ENCODE measurements at places on chromosomes 1 and 21. TPM values are rescaled to one million over a fixed set of nuclear protein-coding genes. Genes with fewer than 3 reads are reported as not detected.

Gene RAB3B
- total RNA-seq, result not detected

Gene DNAI4
- 4.3 TPM for total RNA-seq

- no peaks in the 10 kb centered on the region for H3K36me3 ChIP-seq
- no peak overlapping the region for H3K4me3 ChIP-seq
- H3K27ac ChIP-seq, result no peak overlapping the region
- no peak for DNase-seq
- no peaks in the 10 kb centered on the region for H3K27me3 ChIP-seq
Observed at GRCh38 chr1:228017356-228018124, 10.7 kb downstream of the WNT3A start.

- peak overlapping the region; percentile 97 for H3K27ac ChIP-seq
- H3K36me3 ChIP-seq, result no peaks in the 10 kb centered on the region
- H3K4me3 ChIP-seq, result peak overlapping the region; percentile 8
- DNase-seq, result peak; percentile 96
- peaks cover 62% of the 10 kb centered on the region for H3K4me1 ChIP-seq
Observed at GRCh38 chr1:91804546-91805023, 81.4 kb downstream of the TGFBR3 start.

DNA sequence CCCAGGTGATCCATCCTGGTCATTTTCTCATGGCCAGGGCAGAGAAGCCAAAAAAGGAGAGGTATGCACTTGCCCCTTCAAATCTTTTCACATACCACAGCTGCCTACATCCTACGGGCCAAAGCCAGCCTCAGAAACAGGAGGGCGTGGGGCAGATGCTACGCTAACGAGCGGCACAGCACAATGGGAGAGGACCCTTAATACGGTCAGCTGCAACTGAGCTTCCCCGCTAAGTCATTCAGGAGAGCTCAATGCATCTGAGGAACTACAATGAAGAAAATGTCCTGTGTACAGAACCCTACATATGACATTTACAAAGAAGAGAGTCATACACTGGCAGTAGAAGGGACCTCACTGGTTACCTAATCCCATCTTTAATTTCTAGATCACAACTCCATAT is 78.2 kb downstream of the PGBD5 start:
- no peaks in the 10 kb centered on the region for H3K4me1 ChIP-seq
- no peaks in the 10 kb centered on the region for H3K27me3 ChIP-seq
- DNase-seq, result no peak
- no peak overlapping the region for H3K4me3 ChIP-seq
- H3K36me3 ChIP-seq, result no peaks in the 10 kb centered on the region

DNA sequence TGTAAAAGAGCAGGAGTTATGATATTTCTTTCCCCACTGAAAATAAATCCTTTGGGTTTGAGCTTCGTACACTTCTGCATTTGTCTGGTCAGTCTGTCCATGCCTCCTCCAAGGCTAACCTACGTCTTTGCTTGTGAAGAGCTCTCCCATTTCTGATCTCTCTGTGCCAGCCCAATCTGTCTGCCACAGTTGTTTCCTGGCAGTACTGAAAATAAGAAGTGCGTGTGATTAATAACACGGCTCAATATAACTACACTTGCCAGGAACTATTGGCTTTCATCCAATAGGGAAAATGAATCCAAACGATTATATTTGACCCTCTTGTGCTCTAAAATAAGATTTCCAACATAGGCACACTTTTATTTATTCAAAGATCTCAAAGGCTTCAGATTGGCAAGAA is 19.2 kb upstream of the COL24A1 start:
- H3K27ac ChIP-seq, result no peak overlapping the region
- no peak for DNase-seq
- no peaks in the 10 kb centered on the region for H3K36me3 ChIP-seq
- H3K27me3 ChIP-seq, result no peaks in the 10 kb centered on the region

DNA sequence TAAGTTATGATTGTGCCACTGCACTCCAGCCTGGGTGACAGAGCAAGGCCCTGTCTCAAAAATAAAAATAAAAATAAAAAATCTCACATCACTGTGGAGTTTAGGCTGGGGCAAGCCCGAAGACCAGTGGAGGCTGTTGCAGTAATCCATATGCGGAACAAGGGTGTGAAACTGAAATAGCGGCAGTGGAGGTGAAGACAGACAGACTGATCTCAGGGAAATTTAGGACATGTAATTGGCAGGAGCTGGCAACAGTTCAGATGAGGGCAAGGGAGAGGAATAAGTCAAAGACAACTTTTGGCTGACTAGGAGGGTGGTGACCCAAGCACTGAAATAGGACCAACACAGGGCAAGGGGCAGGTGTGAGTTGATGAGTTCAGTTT is 8.4 kb downstream of the ARMH1 start:
- H3K4me1 ChIP-seq, result peaks cover under 1% of the 10 kb centered on the region
- no peaks in the 10 kb centered on the region for H3K36me3 ChIP-seq
- no peak overlapping the region for H3K27ac ChIP-seq
- no peaks in the 10 kb centered on the region for H3K27me3 ChIP-seq
- no peak for DNase-seq

GRCh38 chr1:213989002-213989855 is 1.5 kb downstream of the PROX1 start:
- no peak overlapping the region for H3K27ac ChIP-seq
- DNase-seq, result no peak
- peaks cover 62% of the 10 kb centered on the region for H3K27me3 ChIP-seq
- no peaks in the 10 kb centered on the region for H3K36me3 ChIP-seq
- H3K4me3 ChIP-seq, result peak overlapping the region; percentile 14
- H3K4me1 ChIP-seq, result peaks cover 22% of the 10 kb centered on the region

Gene FALEC
- total RNA-seq, result not detected

Gene SLC30A7
- total RNA-seq, result 38.8 TPM

DNA sequence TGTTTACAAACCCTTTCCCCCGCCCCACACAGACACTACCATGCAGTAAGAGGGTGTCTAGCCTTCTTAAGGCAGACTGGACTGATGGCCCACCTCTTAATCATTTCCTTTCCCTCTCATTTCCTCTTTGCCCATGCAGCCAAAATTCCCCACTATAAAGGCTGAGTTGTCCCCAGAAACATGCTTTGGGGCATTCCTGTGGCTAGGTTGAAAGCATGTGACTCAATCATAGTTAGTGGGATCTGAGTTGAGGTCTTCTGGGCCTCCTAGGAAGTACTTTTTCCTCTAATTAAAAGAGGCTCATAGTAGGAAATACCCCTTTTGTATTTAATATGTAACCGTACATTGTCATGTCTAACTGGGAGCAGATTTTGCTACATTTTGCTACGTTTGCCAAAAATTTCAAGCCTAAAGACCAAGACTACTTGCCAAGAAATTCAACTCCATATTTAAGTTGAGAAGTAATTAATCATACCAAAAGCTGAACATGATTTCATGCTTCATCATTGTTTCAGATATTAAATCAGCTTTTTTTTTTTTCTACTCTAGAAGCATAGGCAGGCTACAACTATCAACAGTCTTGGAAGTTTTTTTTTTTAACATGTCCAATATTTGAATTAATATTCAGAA is 174.7 kb downstream of the ADGRL4 start:
- no peaks in the 10 kb centered on the region for H3K27me3 ChIP-seq
- H3K36me3 ChIP-seq, result no peaks in the 10 kb centered on the region
- no peak for DNase-seq
- no peaks in the 10 kb centered on the region for H3K4me1 ChIP-seq
- no peak overlapping the region for H3K4me3 ChIP-seq
- no peak overlapping the region for H3K27ac ChIP-seq

DNA sequence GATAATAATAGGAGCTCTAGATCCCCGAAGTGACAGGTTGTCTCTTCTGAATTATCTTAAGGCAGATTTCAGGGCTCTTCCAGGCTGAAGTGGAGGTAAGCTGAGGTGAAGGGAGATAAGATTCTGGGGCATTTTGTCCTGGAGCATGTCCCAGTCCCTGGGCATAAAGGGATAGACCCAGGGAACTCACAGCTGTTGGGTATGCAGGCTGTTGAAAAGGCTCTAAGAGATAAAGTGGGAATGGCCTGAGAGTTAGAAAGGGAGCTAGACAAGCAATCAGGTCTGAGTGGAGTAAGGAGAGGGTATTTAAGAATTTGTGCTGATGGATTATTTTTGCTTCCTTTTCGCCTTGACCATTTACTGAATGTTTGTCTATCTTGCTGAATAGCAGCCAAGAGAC is 123.7 kb downstream of the NOS1AP start:
- H3K27me3 ChIP-seq, result peaks cover 3% of the 10 kb centered on the region
- no peak overlapping the region for H3K4me3 ChIP-seq
- DNase-seq, result no peak
- H3K4me1 ChIP-seq, result no peaks in the 10 kb centered on the region
- no peaks in the 10 kb centered on the region for H3K36me3 ChIP-seq

Gene GAS5
- total RNA-seq, result 214 TPM

- no peak for DNase-seq
- H3K27me3 ChIP-seq, result no peaks in the 10 kb centered on the region
- H3K4me1 ChIP-seq, result no peaks in the 10 kb centered on the region
- no peak overlapping the region for H3K27ac ChIP-seq
Observed at GRCh38 chr1:117512728-117513321, 93.0 kb upstream of the TENT5C start.
